Stimulated activated CD4-positive, alpha-beta T cell treated with anti-CD3 and anti-CD28 coated beads, Interleukin-15, amount 100 ng/mL, for 24 hours (primary cell): ENCODE measurements at places on chromosomes 5 and 9.

GRCh38 chr5:1647580-1647979 lies 123.8 kb upstream of the LPCAT1 start:
- DNase-seq, result no peak

- no peak for DNase-seq
Observed at GRCh38 chr5:51829691-51830090, 446.4 kb downstream of the ISL1 start.

- DNase-seq, result no peak
Observed at GRCh38 chr9:133523106-133523505, 1.7 kb downstream of the MYMK start.

GRCh38 chr9:25573281-25573680 lies 105.0 kb downstream of the TUSC1 start:
- DNase-seq, result no peak

DNA sequence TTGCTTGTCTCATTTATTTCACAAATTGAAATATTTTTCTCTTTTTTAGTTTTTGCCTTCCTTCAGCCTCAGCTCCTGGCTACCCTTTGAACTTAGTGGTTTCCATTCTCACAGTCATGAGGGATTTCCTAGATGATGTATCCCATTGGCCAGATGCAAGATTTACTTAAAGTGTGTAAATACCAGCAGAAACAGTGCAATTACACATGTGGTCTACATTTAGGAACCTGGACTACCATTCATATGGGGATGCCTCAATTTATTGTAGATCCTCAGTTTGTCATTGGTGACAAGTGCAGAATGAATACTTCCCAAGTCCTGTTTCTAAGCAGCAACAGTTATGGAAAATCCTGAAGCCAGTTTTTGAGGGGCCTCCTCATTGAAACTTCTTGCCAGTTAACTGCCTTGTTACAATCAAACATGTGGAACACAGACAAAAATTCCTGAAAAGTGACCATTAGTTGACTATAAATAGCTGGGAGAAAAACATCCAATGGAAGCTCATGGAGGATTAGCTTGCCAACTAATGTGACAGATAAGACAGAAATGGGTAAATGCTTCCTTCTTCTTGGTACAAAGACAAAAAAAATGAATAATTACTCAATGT lies 113.6 kb upstream of the FER start:
- DNase-seq, result no peak
